ENCODE measurements at places on chromosomes 4 and X. TPM values are rescaled to one million over a fixed set of nuclear protein-coding genes. Genes with fewer than 3 reads are reported as not detected.

Gene MEPE
- total RNA-seq: not detected

GRCh38 chrX:19372547-19373331, 29.0 kb downstream of the PDHA1 start:
- no peak for DNase-seq

Gene ANK2
- 208 TPM for total RNA-seq

- DNase-seq: no peak
These were observed 3.7 kb downstream of the ADD1 start for GRCh38 chr4:2847302-2847871.

- peak; percentile 78 for DNase-seq
These were observed at the start of gene PRSS48 for GRCh38 chr4:151276787-151277562. Gene PRSS48, plus strand, starts transcription at chr4:151277161. Its CDS starts 12 bp downstream, at chr4:151277173.

- no peak for DNase-seq
These were observed 243.3 kb upstream of the SLC7A11 start for GRCh38 chr4:138485498-138485897.

DNA sequence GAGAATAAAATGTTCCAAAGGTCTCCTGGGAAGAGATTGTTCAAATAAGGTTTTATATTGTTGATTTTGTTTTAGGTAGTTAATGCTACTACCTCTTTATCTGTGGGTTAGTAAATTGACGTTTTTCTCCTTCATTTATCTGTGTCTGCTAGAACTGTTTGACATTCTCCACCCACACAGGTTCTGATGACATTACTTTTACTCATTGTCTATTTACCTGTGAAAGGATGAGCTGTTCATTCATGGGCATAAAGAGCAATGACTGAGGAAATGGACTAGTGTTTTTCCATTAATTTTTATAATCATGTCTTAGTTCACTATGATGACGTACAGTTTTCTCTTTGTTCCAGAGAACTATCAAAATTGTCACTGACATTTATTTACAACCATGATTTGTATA, 75.6 kb downstream of the CPE start:
- no peak for DNase-seq

DNA sequence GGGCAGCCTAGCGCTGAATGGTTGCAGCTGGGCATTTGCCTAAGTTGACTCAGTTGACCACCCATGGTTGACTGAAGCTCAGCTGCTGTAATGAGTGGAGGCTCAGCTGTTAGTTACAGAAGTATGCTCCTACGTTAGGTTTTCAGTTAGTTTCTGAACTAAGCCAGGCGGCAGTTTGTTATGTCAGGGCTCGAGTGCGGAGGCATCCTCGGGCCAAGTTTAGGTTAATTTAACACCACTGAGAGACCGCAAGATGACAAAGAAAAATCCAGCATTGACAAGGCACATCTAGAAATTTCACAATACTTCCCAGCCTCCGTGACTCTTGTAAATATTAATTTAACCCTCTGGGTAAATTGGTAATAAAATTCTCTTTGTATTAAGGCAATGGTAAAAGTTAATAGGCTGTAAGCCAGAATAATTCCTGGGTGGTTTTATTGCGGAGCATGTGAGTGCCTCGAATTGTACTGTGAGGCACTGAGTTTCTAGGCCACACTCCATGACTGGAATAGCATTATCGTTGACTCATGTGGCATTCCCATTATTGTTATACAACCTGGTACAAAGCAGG, 33.1 kb upstream of the CDKN2AIP start:
- DNase-seq: no peak

DNA sequence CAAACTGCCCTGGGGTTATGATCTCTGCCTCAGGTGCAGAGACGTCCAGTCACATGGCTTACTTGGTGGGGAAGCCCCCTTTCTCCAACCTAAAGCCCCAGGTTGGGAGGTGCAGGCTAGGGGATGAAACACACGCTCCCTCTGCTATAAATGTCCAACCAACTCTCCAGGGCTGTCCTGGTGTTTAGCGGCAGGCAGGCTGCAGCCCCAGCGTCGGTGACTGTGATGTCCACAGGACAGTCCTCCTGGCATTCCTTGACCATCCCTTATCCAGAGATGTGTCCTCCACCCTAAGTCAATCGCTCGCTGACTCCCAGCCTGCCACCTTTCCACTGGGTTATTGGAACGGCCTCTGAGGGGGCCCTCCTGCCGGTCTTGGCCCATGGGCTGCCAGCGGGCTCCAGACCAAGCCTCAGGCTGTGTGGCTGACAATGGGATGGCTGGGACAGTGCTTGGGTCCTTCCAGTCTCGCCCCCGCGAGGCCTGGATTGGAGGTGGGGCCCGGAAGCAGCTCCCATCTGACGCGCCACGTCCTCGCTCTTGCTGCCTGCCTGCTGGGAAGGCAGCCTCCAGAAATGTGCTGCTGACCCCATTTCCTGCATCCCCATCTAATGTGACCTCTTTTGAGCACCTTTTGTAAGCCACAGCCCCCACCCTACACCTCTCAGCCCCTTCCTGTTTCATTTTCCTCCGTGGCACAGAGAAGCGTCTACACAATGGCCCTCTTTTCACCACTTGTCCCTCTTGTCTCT, 60.8 kb upstream of the ADRA2C start:
- no peak for DNase-seq

GRCh38 chrX:74187211-74187610, 116.8 kb upstream of the ZCCHC13 start:
- DNase-seq: no peak

DNA sequence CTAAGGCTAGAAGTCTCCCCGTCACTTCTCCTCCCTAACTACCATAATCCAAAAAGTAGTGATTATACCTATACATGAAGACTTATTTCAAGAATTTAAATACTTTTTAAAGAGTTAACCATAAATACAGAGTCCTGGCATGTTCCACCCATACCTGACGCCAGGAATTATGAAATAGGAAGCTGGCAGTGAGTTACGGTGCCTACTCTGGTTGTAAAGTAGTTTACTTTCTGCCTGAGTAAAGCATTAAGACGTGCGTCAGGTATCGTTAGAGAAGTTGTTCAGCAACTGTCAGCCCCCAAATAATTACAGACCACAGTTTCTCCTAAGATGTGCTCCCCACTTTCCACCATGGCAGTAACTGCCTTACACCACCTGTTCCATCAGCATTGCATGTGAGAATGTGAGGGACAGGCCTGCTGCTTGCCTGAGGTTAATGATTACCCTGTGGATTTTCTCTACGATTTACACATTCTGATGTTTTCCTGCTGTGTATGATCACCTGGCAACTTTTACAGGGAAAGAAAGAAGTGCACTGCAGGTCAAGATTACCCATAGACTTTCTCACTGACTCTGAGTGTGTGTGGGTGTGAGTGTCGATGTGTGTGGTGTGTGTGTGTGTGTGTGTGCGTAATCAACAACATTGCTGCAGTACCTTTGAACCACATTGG, 92.3 kb upstream of the SLC7A11 start:
- no peak for DNase-seq

Gene FABP2
- total RNA-seq: 0.57 TPM

Gene S100P
- 2.8 TPM for total RNA-seq

DNA sequence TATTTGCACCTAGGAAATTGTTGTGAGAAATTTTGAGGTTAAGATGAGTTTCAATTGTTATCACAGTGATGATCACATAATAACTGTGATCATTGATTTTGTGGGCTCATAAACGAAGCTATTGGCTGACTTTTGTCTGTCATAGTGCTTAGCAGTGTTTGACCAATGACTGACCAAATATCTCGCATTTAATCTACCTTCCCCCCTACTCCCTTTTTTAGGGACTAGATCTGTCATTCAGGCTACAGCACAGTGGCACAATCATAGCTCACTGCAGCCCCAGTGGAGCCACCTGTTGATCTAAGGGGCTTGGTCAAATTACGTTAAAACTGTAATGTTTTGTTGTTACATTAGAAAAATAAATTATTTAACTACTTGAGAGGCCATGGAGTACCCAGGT, 1.5 kb downstream of the FUNDC2 start:
- no peak for DNase-seq

DNA sequence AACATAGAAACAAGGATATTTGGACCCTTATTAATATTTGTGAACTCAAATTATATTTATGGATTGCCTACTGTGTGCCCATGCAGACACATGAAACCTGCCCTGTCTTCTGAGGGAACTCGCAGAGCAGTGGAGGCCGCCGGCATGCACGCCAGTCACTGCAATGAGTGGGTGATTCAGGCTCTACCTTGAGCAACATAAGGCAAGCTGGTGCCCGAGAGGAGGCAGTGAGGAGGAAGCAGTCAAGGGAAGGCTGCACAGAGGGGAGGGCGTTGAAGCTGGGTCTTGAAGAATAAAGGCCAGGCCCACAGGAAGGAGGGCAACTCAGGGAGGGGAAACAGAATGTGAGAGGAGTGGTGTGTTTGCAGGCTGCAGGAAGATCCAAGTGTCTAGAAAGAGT, 52.8 kb downstream of the PPEF2 start:
- DNase-seq: no peak

Gene BEND2
- 0.24 TPM for total RNA-seq

- no peak for DNase-seq
These were observed 47.3 kb downstream of the RS1 start for GRCh38 chrX:18624599-18624998.

Gene FOXR2
- not detected for total RNA-seq

Gene STPG2
- 0.19 TPM for total RNA-seq

- DNase-seq: no peak
These were observed 75.3 kb upstream of the USP38 start for GRCh38 chr4:143109376-143109775.

- no peak for DNase-seq
These were observed 292.1 kb downstream of the STIM2 start for GRCh38 chr4:27152703-27153102.

GRCh38 chr4:75655562-75655961, 17.6 kb downstream of the G3BP2 start:
- no peak for DNase-seq

- no peak for DNase-seq
These were observed 411.0 kb downstream of the EPHA5 start for GRCh38 chr4:65259296-65259695.

GRCh38 chr4:89868999-89869589, 25.6 kb upstream of the MMRN1 start:
- DNase-seq: no peak

GRCh38 chrX:80648023-80648422, 161.7 kb downstream of the BRWD3 start:
- DNase-seq: no peak

GRCh38 chr4:139675651-139676050, 10.0 kb downstream of the MGST2 start:
- DNase-seq: no peak

GRCh38 chr4:159297091-159297490, 194.2 kb downstream of the RAPGEF2 start:
- no peak for DNase-seq

Gene GPC3
- 1.6 TPM for total RNA-seq

DNA sequence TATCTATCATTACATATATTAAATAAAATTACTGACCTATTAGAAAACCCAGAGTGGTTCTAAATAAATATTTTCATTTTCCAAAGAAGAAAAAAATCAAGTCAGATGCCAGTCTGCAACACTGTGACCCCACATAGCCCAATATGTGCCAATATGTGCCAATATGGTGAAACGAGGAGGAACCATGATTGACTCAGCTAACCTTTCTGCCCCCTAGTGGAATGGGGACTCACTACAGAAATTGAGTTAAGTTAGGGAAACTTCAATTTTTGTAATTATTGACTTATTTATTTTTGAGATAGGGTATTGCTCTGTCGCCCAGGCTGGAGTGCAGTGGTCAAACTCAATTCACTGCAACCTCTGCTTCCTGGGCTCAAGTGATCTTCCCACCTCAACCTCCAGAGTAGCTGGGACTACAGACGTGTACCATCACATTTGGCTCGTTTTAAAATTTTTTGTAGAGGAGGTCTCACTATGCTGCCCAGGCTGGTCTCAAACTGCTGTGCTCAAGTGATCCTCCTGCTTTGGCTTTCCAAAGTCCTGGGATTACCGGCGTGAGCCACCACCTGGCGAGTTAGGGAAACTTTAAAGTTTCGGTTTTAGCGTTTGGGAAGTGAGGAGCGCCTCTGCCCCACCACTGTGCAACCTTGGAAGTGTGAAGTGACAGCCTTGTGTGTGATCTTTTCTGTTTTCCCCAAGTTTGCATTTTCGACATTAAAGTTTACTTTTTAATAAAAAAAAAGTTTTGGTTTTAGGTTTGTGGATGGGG, 116.8 kb upstream of the SHISA3 start:
- no peak for DNase-seq

DNA sequence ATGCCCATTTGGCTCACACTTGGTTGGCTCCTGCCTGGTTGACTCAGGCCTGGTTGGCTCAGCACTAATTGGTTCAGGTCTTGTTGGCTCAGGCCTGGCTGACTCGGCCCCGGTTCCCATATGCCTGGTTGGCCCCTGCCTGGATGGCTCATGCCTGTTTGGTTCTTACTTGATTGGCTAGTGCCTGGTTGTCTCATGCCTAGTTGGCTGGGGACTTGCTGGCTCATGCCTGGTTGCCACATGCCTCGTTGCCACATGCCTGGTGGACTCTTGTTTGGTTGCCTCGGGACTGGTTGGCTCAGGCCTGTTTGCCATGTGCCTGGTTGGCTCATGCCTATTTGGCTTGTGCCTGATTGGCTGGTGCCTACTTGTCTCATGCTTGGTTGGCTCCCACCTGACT, 103.7 kb downstream of the APOOL start:
- DNase-seq: no peak

DNA sequence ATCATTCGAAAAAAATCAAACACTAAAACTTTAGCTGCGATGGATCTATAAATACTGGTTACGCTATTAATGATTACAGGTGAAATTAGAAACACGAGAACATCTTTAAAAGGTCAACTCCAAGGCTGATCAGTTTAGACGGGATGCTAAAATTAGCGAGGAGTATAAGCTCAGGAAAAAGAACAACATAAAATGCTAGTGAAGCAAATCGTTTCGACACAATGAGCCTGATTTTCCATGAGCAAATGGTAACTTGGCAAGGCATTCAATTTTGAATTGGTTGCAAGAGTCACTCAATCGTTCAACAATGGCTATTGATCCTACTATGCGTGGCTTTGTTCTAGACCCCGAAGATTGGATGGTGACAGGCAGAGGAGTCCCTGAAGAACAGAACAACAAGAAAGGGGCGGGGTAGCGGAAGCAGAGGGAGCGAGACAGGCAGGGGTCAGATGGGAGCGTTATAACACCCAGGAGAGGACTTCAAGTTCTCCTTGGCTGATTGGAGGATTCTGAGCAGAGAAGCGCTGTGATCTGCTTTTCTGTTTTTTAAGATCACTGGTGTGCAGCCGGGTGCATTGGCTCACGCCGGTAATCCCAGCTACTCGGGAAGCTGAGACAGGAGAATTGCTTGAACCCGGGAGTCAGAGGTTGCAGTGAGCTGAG, 146.5 kb downstream of the RBM47 start:
- DNase-seq: no peak

- DNase-seq: peak; percentile 75
These were observed 2.2 kb downstream of the SLIT2 start for GRCh38 chr4:20253735-20254409.

GRCh38 chrX:10350221-10350620, 193.4 kb downstream of the CLCN4 start:
- DNase-seq: no peak

Measured in cardiac septum (tissue), 1 donor.